ENCODE measurements at places on chromosomes 4 and X.

GRCh38 chr4:27007507-27007906, 146.9 kb downstream of the STIM2 start:
- no peak for DNase-seq

DNA sequence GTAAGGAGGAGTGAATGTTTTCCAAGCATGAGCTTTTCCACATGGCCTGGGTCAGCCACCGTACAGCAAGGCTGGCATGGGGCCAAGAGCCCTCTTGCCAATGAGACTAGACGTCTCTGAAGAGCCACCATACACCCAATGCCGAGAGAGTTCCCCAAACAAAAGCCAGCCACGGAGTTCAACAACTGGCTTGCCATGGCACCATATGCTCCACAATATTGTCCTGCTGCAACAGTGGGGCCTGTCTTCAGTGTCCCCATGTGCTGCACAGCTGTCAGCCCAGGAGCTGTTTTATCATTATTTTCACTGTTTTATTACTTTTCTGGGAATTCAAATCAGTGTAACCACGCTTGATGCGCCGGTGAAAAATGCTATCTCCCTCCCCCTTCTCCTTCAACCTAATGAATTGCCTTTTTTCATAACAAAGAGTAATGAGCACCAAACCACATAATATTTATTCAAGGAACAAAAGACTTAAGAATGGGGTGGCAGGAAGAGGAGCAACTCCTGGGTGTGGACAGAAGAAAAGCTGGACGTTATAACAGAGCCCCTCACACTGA, 18.4 kb downstream of the MAML3 start:
- no peak for DNase-seq

GRCh38 chr4:100076753-100077152, 113.5 kb downstream of the DDIT4L start:
- DNase-seq = no peak

- no peak for DNase-seq
Measured at GRCh38 chr4:173301518-173302201, 32.5 kb downstream of the HMGB2 start.

- DNase-seq = no peak
Measured at GRCh38 chr4:88674979-88675378, 22.6 kb downstream of the NAP1L5 start.

DNA sequence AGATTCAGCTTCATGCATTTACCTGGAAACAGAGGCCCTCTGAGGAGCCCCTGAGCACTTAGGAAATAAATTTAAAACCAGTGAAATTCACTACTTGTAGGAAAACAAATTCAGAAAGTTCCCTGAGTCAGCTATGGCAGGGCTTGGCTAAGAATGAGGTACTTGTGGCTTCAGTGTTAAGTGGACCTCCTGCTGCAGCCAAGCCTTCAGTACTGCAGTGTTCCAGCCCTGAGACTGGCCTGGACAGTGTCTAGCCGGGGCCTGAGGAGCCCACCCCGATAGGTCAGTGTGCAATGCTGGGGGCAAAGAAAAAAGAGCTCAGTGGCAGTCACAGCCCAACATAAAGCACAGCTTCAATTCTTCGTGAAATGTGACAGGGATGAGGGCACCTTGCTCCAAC, 41.9 kb downstream of the F11 start:
- DNase-seq = no peak

GRCh38 chr4:30757357-30757756, 37.2 kb downstream of the PCDH7 start:
- DNase-seq = no peak

DNA sequence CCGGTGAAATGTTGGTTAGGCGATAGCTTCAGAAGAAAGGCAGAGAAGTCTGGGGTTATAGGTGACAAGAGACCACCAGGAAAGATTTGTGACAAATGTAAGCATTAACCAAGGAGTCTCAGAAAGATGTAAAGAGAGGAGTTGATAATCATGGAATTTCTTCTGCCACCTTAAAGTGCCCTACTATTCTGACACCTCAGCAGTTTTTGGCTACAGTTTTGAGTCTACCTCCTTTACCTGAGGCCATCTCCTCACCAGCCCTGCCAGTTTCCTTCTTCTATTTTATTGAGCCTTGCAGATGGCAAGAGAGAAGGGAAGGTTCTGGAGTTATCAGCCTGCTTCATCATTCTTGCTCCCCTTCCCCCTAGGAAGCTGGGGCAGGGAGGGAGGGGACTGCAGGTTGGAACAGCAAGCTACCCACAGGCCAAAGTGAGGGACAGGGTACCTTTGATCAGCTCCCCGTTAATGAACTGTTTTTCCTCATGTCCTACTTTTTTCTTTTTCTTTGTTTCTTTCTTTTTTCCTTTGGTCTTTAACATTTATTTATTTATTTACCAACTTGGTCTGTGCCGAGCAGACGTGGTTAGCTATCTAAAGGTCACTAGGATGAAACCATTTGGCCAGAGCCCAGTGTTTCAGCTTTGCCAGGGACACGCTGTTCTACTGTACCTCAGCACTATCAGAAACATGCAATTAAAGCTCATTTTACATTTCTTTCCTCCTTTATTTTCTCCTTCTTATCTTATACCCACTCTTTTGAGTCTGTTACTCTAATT, 438.7 kb upstream of the AR start:
- no peak for DNase-seq

- DNase-seq = no peak
Measured at GRCh38 chr4:164876700-164877324, at the start of gene APELA. Gene APELA, plus strand, starts transcription at chr4:164877178. Its CDS starts 154 bp downstream, at chr4:164877332.
